ENCODE measurements at places on chromosomes 16 and 17.

GRCh38 chr17:64326420-64327054, 63.5 kb upstream of the TEX2 start:
- no peak for DNase-seq

GRCh38 chr17:10556301-10557005, 7.0 kb upstream of the MYH2 start:
- DNase-seq: no peak

GRCh38 chr17:65204001-65204400, 66.8 kb downstream of the RGS9 start:
- DNase-seq: no peak

GRCh38 chr16:50246299-50247122, 19.8 kb upstream of the ADCY7 start:
- DNase-seq: no peak

DNA sequence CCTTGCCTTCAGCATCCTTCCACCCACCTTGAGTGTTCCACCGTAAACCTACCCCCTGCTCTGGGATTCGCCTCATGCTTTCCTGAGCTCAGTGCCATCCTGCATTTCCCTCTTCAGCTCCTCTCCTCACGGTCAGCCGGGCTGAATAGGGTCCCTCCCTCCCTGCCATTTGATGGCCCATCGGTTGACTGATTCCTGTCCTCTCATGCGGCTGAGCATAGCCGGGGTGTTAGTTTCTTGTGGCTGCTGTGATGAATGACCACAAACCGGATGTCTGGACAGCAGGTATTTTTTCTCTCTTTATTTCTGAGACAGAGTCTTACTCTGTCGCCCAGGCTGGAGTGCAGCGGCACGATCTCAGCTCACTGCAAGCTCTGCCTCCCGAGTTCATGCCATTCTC, 44.1 kb upstream of the MGAT5B start:
- DNase-seq: no peak

DNA sequence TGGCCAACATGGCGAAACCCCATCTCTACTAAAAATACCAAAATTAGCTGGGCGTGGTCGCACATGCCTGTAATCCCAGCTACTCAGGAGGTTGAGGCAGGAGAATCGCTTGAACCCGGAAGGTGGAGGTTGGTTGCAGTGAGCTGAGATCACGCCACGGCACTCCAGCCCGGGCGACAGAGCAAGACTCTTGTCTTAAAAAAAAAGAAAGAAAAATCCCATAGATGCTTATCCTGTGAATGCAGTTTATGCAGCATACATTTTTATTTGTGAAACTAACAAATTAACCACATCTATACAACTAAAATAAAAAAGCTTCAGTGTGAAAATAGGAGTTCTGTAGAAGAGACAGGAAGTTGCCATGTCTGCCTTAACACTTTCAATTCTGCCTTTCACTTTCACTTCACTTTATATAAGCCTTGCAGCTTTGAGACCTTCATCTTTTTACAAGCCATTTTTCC, 7.1 kb downstream of the IGSF6 start:
- DNase-seq: no peak

- no peak for DNase-seq
Measured at GRCh38 chr16:2470603-2471015, 488 bp upstream of the NTN3 start.

GRCh38 chr17:37300683-37301082, 75.1 kb upstream of the C17orf78 start:
- DNase-seq: no peak

- no peak for DNase-seq
Measured at GRCh38 chr16:22070361-22071330, 21.7 kb upstream of the VWA3A start.

DNA sequence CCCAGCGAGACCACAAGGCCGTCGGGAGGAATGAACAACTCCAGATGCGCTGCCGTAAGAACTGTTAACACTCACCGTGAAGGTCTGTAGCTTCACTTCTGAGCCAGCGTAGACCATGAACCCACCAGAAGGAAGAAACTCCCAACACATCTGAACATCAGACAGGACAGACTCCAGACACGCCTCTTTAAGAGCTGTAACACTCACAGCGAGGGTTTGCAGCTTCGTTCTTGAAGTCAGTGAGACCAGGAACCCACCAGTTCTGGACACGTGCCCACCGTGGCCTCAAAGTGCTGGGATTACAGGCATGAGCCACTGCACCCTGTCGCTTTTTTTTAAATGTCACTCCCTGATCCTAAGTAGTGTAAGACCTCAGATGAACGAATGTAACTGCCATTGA, 17.3 kb downstream of the KPNA2 start:
- DNase-seq: no peak

Measured in activated naive CD8-positive, alpha-beta T cell treated with anti-CD3 and anti-CD28 coated beads, Interleukin-2, amount 50 U/mL, for 16 hours (primary cell).